MCF 10A (cell line): ENCODE measurements at places on chromosomes 7 and 10.

GRCh38 chr7:90661290-90662151 is 65.4 kb downstream of the CDK14 start:
- DNase-seq: no peak

- no peak for DNase-seq
These were observed 147.1 kb downstream of the RNF216 start for GRCh38 chr7:5634107-5634950.

DNA sequence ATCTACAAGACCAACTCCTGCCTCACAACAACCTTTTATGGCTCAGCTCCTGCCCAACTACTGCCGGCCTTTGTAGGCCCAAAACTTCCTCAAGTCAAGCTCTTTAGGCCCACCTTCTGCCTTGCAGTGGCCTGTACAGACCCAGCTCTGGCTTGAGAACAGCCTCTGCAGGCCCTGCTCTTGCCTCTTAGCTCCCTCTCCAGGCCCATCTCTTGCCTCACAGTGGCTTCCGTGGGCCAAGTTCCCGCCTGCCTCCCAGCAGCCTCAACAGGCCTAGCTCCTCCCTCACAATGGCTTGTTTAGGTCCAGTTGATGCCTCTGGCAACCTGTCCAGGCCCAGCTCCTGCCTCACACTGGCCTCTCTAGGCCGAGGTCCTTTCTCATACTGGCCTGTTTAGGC is 32.4 kb upstream of the VKORC1L1 start:
- DNase-seq: no peak

GRCh38 chr7:475425-475728 is 44.3 kb downstream of the PDGFA start:
- DNase-seq: no peak

- DNase-seq: no peak
These were observed 201.9 kb downstream of the INHBA start for GRCh38 chr7:41501006-41501405.

DNA sequence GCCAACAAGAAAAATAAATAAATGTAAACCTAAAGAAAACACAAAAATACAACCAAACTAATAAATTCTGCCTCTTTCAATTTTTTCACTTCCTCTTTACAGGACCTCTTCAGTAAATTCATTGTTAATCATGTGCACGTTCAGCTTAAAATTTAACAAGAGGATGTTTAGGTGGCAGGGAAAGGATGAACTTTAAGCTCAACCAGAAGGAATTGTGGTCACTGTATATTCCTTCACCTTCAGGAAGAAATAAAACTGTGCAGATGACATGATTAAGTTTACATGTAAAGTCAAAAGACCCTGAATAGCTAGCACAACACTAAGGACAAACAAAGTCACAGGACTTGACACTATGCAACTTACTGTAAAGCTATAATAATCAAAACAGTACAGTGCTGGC is 33.0 kb downstream of the KIF5B start:
- DNase-seq: no peak

GRCh38 chr7:92603089-92603445 is 12.9 kb upstream of the FAM133B start:
- no peak for DNase-seq

DNA sequence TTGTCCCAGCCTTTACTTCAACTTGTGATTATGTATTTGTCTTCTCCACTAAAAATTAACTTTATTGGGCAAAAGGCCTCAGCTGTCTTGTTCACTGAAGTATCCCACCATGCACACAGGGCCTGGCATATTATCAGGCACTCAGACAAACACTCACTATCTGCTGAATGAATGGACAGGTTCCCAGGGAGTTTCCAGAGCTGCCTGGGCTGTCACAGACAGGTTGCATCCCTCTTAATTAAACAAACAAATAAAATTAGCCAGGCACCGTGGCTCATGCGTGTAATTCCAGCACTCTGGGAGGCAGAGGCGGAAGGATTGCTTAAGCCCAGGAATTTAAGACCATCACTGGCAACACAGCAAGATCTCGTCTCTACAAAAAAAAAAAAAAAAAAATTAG is 1.5 kb upstream of the TSPAN14 start:
- no peak for DNase-seq

DNA sequence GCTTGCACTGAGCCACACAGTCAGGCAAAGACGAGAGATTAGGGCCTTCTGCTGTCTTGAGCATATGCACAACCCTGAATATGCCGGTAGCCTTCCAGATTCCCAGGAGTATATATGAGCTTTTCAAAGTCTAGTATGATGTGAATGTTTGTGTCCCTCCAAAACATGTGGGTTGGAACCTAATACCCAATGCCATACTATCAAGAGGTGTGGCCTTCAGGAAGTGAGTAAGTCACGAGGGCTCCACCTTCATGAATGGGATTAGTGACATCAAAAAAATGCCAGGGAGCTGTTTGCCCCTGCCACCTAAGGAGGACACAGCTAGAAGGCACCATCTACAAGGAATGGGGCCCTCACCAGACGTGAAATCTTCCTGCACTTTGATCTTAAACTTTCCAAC is 105.2 kb downstream of the CH25H start:
- DNase-seq: no peak

DNA sequence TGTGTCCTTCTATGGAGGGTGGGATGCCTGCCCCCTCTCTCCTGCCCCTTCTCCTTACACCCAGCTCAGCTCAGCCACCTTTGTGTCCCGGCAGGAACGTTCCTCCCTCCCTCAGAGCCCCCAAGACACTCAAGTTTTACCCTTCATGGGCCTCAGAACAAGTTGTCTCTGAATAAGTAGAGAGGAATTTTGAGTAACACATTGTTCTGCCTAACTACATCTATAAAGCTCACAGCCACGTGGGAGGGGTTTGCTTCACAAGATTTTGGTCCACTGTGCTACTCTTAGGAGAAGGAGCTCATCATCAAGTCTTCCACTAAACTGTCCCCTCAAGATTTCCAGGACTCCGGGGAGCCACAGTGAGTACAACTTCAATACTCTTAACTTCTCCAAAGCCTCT is 51.6 kb upstream of the ZNF32 start:
- no peak for DNase-seq

DNA sequence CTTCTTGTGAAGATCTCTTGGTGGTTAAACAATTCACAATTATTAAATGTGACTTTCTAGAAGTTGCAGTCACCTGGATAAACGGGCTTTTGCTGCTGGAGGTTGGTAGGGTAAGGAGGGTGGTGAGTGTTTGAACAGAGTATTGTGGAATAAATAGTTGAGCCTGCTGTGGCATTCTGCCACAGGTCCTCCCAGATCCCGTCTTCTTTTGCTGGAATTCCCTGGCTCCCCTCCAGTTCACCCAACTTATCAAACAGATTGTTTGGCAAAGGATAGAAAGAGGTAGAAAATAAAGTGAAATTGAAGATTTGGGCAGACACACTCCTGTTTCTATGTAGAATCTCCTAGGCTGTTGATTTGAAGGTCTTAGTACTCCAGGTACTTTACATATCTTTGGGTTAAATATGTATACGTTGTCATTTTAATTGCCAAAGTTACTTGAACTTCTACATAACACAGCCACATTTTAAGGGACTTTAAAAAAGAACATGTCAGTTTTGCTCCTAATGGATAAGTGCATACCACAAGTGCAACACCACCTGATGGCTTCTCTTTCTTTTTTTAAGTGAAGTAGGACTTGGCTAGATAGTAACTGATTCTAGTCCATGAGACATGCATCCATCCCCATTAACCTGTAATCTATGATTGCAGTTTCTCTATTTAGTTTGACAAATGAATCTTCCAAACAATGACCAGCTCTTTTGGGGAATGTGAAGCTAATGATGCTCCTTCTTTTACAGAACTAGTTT is 83.0 kb downstream of the ARL4A start:
- DNase-seq: peak; percentile 24

DNA sequence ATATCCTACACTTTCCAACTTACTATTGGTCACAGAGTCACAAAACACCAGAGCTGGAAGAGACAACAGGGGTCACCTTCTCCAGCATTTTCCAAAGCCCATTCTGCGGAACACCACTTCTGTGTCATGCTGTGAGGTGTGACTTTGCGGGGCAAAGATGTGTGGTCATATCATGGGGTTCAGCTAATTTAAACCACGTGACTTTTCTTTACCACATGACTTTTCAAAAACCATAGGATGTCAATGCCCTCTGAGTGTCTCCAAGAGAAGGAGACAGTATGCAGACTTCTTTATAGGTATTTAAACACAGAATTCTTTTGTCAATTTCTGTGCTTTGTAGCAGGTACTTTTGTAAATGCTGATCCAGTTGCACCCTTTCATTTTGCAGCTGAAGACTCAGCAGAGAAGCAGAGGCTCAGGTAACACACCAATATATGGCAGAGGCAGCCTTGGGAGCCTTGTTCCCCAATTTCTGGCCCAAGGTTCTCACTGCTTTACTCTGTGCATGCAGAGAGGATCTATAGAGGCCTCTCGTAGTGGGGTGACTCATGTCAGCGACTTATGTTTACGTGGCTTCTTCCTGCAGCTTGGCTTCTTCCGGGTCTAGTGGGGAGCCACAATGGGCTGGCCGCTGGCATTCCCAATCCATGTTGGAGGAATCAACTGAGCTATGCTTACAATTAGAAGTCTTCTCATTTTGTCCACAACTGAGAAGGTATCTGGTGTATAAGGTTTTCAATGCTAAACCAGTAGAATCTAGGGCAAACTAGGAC is 104.0 kb upstream of the RHOBTB1 start:
- no peak for DNase-seq

DNA sequence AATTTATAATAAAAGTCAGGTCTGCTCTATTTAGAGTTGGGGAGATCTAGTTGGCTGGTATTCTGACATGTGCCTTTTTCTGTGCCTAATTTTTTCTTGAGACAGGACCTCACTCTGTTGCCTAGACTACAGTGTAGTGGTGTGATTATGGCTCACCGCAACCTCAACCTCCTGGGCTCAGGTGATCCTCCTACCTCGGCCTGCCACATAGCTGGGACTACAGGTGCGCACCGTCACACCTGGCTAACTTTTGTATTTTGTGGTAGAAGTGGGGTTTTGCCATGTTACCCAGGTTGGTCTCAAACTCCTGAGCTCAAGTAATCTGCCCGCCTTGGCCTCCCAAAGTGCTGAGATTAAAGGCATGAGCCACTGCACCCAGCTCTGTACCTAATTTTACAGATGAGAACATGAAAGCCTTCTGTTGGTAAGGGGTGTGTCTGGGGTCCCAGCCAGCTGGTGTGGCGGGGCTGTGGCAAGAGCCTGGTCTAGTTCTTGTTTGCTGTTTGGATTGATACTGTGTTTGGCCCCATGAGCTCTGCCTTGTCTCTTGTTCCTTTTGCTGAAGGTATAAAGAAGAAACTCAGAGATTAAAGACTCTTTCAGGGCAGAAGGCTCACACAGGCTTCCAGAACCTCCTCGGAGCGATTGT is 31.4 kb downstream of the POR start:
- no peak for DNase-seq

- no peak for DNase-seq
These were observed 209.3 kb downstream of the SDK1 start for GRCh38 chr7:3510101-3511020.

- DNase-seq: no peak
These were observed 500.8 kb downstream of the AUTS2 start for GRCh38 chr7:70098905-70099672.

GRCh38 chr10:128001363-128001745 is 94.5 kb downstream of the PTPRE start:
- DNase-seq: no peak

GRCh38 chr7:141610671-141611070 is 59.5 kb downstream of the AGK start:
- no peak for DNase-seq

- no peak for DNase-seq
These were observed 13.4 kb downstream of the NUDT1 start for GRCh38 chr7:2255145-2256139.

- no peak for DNase-seq
These were observed 30.3 kb downstream of the BCAP29 start for GRCh38 chr7:107610323-107610722.

- DNase-seq: no peak
These were observed 41.1 kb upstream of the DLG5 start for GRCh38 chr10:77967611-77968022.

DNA sequence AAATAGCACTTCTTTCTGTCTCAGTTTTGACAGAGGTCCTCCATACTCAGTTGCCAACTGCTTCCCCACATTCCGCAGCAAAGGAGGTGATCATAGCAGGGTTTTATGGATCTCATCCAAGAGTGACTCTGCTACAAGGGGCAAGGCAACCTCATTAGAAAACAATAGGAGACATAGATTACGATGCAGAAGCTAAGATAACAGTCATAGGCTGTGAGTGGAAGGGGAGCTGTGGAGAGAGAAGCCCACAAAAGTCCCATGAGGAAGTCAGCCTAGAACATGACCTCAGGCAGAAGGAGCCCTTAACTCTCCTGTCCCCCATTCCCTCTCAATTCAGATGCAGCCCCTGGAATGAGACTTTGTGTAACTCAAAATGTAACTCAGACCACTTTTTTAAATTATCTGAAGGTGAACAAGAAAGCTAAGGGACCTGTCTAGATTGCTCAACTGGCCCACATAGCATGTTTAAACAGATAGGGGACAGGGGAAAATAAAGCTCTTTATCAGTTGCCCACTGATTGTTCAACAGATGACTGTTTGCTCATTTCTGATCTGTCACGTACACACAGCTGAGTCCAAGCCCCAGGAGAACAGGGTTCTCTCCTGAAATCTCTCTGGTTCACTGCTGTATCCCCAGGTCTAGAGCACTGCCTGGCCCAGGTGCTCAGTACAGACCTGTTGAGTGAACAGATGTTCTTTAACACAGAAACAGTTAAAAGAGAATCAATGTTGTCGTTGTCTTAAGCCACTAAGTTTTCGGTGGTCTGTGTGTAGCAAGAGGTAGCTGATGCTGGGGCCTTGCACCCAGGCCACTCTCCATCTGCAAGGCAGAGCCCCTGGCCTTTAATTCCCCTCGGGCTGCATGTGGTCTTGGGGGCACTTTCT is 1.5 kb upstream of the NCOA4 start:
- DNase-seq: no peak

DNA sequence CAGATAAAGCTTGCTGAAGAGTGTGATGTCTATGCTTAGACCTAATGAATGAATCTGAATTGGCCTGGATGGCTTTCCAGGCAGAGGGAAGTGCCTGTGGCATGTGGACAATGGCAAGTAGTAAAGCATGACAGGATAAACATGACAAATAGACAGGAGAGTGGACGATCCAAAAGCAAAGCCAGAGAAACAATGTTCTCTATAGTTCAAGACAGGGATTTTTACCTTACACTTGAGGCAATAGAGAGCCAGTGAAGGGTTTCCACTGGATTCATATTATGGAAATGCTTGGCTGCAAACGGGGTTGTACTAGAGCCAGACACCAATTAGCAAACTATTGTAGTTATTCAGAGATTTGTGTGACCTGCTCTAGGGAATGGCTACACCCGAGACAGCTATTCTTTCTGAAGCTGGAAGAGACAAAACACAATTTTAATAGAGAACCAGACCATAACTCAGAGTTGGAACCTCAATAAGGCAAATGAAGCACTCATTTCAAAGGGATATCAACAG is 2.3 kb downstream of the AGMO start:
- no peak for DNase-seq

DNA sequence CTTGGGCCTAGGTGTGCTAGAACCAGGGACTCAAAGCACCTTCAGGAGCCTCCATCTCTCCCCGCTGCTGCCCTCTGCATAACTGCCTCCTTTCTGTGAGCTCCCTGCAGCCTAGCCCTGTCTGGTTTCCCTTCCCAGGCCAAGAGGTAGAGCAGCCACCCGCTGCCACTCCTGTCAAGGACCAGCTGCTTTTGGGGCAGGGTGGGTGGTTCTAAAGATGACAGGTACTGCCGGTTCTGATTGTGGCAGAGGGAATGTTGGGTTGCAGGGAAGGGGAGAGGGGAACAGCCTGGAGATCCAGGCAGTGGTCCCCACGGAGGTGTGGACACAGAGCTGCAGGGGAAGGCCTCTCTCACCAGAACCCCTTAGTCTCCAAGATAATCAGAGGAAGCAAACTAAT is 3.7 kb upstream of the FLNC start:
- no peak for DNase-seq

GRCh38 chr10:133616371-133617130 is 10.0 kb downstream of the FRG2B start:
- no peak for DNase-seq
